Foreskin keratinocyte (primary cell): ENCODE measurements at places on chromosomes 5 and 9. TPM values are rescaled to one million over a fixed set of nuclear protein-coding genes. Genes with fewer than 3 reads are reported as not detected.
A peak's percentile ranks its signal among the peaks of the same experiment; 100 is the strongest.

- DNase-seq = no peak
Observed at GRCh38 chr5:67030289-67031056, 166.1 kb downstream of the CD180 start.

DNA sequence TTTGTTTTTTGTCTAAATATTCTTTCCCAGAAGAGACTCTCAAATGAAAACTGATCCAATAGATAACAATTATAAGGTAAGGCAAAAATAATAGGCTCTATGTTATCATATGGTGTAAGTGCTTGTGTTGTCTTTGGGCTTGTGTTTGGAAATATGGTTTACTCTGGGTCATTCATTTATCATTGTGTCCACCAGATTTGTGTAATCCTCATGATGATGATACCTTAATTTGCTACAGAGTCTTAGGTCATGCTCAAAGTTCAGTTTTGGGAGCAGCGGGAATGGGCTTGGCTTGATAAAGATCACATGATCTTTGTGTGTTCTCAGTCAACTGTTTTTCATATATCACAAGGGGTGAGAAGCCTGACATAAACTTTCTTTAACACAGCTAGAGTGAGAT is 34.2 kb downstream of the PLPPR1 start:
- no peak for DNase-seq

The HMCN2 gene
- not detected in 2 replicates for total RNA-seq

- DNase-seq = no peak
Observed at GRCh38 chr5:104018299-104018698, 455.7 kb upstream of the NUDT12 start.

- DNase-seq = no peak
Observed at GRCh38 chr9:19127871-19128500, 694 bp upstream of the PLIN2 start.

GRCh38 chr9:118929287-118929686 is 439.9 kb downstream of the BRINP1 start:
- DNase-seq = peak; percentile 18

- DNase-seq = no peak
Observed at GRCh38 chr5:14929293-14930065, 57.9 kb upstream of the ANKH start.

DNA sequence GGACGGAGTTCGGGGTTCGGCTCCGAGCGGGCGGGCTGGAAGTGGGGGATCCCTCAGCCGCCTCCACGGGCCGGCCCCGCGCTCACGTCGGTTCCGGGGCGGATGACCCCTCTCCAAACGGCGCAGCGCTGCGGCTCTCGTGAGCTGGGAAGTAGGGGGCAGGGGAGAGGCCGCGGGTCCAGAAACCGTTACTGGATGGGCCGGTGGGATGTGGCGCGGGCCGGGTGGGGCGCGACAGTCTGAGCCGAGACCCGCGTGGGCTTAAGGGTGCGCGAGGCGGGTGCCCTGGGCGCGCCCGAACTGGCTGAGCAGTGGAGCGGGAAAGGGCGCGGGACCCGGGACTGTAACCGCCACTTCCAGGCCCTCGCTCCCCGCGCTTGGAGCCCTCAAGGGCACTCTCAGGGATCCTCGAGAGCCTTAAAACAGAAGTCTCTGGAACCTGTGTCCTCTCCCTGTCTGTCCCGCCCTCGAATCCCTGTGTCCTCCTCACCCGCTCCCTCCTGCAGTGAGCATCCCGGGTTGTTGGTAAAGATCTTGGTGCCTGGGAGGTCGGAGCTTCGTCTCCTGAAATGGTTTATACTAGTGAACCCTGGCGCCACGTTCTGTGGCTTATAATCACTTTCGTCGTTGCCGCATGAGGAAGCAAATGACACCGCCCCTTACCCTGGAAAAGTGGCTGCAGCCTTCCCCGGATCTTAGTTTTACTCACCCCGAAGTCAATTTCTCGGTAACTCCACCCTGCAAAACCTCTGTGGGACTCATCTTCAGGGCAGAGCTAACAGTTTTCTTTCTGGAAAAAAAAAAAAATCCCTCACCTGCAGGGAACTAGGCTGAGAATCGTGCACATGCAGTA is 571 bp upstream of the MARCHF11 start:
- no peak for DNase-seq

GRCh38 chr9:70765946-70766345 is 351.5 kb upstream of the KLF9 start:
- no peak for DNase-seq

The SLF1 gene
- total RNA-seq = 8.8 and 10.5 TPM in 2 replicates

DNA sequence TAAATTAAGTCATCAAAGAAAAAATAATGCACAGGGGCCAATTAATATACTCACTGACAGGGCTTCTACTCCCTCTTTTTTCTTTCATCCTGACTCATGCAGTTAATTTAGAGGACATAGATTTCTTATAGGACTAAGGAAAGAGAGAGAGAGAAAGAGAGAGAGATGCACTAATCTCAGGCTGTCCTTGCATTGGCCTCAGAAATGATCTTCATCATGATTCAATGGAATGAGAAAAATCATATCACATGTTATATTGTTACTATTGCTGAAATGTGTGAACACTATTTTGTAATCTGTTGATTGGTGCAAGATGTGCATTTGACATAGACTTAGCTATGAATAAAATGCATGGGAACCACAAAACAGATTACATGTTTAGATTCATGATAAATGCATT is 608.3 kb upstream of the NUDT12 start:
- DNase-seq = no peak

GRCh38 chr5:138275379-138275782 is 960 bp upstream of the GFRA3 start:
- no peak for DNase-seq

DNA sequence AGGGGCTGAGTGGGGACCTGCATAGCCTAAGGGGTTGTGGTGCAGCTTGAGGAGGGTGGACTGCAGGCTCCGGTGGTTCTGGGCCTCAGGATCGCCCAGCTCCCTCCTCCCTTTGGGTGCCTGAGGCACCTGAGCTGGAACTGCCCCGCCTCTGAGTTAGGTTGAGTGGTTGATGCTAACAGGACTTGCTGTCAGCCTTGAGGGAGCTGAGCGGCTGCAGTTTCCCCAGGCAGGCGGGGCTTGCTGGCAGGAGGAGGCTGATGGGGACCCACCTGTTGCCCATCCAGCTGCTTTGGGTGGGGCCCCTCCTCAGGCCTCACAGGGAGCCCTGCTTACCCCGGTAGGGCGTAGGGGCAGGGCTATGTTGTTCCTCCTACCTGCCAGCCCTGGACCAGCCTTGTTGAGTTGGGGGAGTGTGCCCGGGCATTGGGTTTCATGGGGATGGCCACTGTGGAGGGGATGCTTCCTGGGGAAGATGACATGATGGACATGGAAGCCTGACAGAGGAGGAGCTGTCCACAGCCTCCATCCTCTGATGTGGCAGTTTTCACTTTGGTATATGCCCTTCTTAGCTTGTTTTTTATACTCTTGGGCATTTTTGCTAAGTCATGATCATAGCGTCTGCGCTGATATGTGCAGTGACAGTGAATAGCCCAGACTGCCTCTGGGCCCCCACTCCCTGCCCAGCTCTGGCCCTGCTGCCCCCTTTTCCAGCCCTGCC is 14.3 kb downstream of the WNK2 start:
- no peak for DNase-seq

GRCh38 chr9:12723409-12724028 is 30.3 kb downstream of the TYRP1 start:
- DNase-seq = peak; percentile 33

The CETN3 gene
- total RNA-seq = 32.6 and 38.7 TPM in 2 replicates

- no peak for DNase-seq
Observed at GRCh38 chr5:134135091-134135655, 20.7 kb downstream of the TCF7 start.

The PCDHGA2 gene
- 0.04 and 0.10 TPM in 2 replicates for total RNA-seq

- DNase-seq = no peak
Observed at GRCh38 chr5:173231996-173232498, 3.0 kb downstream of the NKX2-5 start.

The NR6A1 gene
- total RNA-seq = 0.68 and 1.0 TPM in 2 replicates
